ENCODE measurements at places on chromosomes 5 and 9.

DNA sequence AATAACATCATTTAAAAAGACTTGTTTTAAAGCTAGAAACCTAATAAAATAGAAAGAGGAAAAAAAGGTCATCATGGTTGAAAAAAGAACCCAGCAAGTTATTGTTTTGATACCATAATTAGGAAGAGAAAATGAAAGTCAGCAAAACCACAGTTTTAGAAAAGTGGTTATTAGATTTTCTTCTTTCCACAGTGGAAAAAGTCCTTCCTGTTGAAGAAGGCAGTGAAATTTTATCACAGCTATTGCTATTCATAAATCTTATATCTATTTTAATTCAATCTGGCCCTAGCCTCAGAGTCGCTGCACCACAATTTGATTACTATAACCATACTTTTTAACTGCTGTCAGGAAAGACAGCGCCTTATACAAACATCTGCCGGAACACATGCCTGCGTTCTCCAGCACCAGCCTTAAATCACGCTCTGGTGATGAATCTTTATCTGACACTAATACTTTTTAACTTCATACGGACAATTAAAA, 60.3 kb downstream of the MAPKAP1 start:
- no peak for DNase-seq

DNA sequence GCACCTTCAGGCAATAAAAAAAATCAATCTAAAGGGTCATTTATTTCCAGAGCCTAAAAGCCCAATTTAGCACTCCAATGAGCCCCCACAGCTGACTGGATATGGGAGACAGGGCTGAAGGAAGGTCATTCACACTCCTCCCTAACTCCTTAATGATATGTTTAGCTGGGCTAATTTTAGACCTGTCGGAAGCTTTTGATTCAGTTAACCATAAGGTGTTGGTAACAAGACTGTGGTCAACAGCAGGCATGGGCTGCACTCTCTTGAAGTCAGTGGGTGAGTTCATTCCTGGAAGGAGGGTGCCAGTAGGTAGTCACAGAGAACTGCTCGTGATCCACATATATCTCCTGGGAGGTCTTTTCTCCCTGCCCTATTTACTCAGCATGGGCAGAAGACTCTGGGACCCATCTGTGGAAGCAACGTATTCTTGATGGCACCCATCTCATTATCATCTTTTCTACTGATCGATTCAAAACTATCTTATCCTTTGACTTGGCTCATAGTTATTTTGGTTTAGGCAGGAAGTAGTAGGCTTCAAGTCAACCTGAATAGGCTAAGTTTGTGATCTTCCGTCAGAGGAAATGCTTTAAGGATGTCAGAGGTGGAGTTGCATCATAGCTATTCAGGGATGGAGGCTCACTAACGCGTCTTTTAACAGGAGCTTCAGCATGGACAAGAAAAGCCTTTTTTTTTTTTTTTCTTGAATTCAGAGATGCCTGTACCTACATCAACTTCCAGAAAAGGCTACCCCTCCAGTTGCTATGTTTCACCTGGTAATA, 367.7 kb upstream of the SLC30A5 start:
- no peak for DNase-seq

DNA sequence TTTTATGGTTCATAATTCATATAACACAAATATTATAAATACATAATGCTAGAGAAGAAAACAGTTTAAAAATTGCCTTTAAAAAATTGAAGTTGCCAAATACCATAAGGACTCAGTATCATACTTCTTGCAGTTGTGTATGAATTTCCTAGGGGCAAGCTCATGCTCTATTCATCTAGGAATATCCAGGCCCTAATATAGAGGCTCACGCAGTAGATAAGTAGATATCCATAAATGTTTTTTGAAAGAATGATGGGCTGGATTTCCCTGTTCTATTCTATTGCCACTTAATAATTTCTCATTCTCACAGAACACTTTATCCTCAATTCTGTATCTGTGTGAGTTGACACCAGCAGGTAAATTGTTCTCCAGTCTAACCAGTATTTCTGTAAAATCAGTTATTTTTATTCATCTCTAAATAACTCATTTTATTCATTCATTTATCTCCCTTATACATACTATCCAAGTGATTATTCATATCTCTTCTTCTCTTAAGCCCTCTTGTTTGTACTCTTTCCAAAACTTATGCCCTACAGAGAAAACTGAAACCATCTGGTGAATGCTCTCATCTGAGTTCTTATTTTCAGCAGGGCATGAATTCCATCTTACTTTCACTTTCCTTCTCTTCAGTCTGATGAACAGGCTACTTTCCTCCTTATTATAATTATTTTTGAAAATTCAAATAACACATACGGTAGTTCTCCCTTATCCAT, 97.1 kb downstream of the SLC44A1 start:
- DNase-seq = no peak

- DNase-seq = no peak
Observed at GRCh38 chr5:10620346-10620745, 56.5 kb downstream of the ANKRD33B start.

GRCh38 chr9:98256756-98257155, 1.3 kb upstream of the TBC1D2 start:
- DNase-seq = no peak

- no peak for DNase-seq
Observed at GRCh38 chr5:149778303-149779123, 48.4 kb downstream of the PPARGC1B start.

DNA sequence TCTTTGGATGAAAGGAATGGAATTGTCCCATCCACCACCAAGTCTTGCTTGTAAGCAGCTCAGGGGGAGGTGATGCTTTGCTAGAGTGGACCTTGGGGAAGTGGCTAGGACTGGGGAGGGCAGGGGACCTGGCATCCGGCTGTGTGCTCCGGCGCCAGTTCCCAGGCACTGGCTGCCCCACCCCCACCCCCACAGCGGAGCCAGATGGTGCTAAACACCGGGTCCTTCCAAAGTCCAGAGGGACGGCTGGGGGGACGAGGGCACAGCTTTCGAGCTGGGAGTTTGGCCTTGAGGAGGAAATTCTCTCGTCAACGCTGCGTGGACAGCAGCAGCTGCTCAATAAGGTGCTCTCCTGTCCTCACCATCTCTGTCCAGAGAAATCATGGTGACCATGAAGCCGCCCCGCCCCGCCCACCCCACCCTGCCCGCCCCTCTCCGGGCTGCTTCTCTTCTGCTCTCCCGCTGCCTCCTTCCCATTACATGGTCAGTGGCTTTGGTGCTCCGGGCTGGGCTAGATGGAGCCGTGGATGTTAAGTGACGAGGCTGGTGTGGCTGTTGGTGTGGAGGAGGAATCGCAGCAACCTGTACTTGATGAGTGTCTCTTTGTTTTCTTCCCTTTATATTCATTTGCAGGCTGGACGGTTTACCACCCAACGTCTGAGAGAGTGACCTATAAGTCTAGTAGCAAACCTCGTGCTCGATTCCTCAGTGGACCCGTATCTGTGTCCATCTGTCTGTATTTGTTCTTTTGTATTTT, 115.7 kb downstream of the WNK2 start:
- no peak for DNase-seq

DNA sequence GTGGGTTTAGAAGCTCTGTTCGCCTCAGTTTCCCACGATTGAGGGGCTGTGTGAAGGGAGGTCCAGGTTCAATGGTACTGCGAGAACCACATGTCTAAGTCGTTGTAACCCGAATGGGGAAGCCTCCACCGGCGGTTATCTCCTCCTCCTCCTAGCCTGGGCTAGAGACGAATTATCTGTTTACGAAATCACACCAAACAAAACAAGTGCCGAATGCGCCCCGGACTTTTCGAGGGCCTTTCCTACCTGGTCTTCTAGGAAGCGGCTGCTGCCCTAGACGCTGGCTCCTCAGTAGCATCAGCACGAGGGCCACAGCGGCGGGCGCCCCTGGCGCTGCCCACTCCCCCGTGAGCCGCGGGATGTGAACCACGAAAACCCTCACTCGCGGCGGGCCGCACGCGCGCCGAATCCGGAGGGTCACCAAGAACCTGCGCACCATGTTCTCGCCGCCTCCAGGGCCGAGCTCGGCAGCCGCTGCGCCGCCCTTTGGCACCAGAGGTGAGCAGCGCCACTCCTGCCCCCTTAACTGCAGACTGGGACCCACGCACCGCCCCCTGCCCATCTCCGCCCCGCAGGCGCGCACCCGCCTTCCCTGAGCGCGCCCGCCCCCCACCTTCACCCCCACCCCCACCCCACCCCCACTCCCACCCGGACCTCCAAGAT, at the start of gene CDKN2A:
Gene CDKN2A, minus strand, starts transcription at position 500 of the 663 bp plus-strand sequence.
- DNase-seq = no peak

- no peak for DNase-seq
Observed at GRCh38 chr9:33229359-33230114, 10.4 kb upstream of the SPINK4 start.

- no peak for DNase-seq
Observed at GRCh38 chr5:178554311-178554710, 35.9 kb downstream of the COL23A1 start.

- no peak for DNase-seq
Observed at GRCh38 chr5:17992291-17992690, 358.0 kb downstream of the TAF11L14 start.

DNA sequence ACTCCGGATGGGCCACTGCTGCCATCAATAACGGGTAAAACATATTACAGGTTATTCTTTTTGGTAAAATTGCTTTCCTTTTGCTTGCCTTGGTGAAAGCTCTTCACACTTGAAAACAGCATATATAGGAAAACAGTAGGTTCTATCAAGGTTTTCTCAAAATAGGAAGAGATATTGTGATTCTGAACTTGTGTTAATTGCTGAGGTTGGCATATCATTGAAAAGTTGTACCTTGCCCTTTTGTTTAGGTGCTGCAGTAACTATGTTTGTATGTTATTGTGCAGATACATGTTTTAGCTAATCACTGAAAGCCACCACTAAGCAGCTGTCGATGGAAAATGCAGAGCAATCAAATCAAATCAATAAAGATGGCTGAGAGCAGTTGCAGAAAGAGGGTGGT, 78.0 kb upstream of the C6 start:
- no peak for DNase-seq

- peak; percentile 49 for DNase-seq
Observed at GRCh38 chr9:73132034-73132776, 19.5 kb upstream of the ANXA1 start.

GRCh38 chr5:174951151-174951780, 226.9 kb downstream of the MSX2 start:
- no peak for DNase-seq

- DNase-seq = no peak
Observed at GRCh38 chr5:146068977-146069779, 36.2 kb downstream of the PLAC8L1 start.

DNA sequence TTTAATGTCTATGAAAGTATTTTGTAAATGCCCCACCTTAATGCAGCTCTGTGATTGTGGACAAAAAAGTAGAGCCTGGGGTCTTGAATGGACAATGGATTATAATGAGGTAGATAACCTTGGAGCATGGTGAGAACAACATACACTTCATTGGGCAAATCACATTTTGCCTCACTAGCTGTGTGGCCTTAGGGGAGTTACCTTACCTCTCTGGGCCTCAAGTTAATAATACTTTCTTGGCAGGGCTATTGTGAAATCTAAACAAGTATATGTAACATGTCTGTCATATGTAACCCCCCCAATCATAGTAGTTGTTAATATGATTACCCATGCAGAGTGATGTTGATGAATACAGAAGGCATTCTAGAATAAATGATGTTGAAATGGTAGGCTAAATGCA, 213.6 kb upstream of the ANKRD55 start:
- no peak for DNase-seq

DNA sequence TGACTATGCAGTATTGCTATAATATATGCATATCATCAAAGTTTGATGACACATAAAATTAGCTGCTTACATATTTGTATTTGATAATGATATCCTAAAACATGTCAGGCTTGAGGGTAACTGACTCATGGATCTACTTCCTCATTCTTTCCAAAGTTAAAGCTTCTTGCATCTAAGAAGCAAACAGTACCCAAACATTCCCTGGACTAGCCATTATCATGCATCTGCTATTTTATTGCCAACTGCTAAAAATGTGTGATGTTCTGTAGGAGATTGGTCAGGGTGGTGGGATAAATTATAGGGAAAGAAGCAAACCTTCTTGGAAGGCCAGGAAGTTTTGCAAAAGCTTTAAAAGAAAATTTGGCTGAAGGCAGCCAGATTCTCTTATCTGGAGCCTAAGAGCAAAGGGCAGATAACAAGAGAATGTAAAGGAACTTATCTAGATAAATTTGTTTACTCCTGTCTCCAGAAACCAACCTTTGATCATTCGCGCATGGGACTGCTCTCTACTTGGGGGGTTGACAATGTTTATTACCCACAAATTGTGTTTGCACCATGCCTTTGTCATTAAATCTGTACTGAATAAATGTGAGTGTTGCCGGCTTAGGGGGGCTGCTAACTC, 604.1 kb upstream of the TLE4 start:
- no peak for DNase-seq

- DNase-seq = no peak
Observed at GRCh38 chr5:65032250-65032649, 263.5 kb downstream of the CWC27 start.

- DNase-seq = no peak
Observed at GRCh38 chr5:10456583-10457420, 15.1 kb downstream of the ROPN1L start.

DNA sequence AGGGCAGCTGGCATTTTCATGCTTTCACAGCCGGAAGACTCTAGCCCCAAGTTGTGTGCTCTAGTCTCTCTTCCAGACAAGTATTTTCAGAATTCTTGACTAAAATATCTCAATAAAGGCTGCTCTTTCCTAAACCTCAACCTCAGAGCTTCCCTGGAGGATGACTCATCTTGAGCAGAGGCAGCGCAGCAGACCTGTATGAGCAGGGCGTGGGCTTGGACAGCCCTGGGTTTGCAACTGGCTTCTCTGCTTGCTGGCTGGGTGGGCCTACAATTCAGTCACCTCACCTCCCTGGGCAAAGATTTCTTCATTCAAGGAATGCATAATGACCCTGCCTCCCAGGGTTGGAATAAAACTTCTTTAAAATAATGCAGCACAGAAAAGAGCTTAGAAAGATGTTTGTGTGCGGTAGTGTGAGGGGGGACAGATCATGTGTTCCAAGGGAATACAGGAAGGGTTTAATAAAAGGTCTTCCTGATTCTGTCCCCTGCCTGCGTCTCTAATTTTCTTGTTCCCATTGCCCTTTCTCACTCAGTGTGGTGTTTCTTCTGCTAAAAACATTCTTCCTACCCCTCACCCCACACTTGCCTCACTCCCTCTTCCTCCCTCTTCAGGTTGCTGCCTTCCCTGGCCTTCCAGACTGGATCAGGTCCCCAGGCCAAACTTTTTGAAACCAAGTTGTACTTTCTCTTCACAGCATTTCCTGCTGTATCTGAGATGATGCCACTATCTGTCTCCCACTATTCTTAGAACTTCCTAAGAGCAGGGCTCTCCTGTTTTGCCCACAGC, 39.4 kb upstream of the MAP1B start:
- DNase-seq = no peak

Data from stimulated activated CD8-positive, alpha-beta memory T cell treated with anti-CD3 and anti-CD28 coated beads, Interleukin-4, amount 100 ng/mL, for 1 hour (primary cell).